PC-9 (cell line): ENCODE measurements at places on chromosomes 6 and 20. TPM values are rescaled to one million over a fixed set of nuclear protein-coding genes. Genes with fewer than 3 reads are reported as not detected.

Gene BANF2
- total RNA-seq = not detected in 2 replicates

Gene PRDM1
- 1.4 and 2.6 TPM in 2 replicates for total RNA-seq

Gene TULP1
- not detected in 2 replicates for total RNA-seq

Gene SDCBP2
- 12.3 and 14.8 TPM in 2 replicates for total RNA-seq

Gene FOXS1
- total RNA-seq = not detected in 2 replicates

Gene SCRT2
- total RNA-seq = not detected in 2 replicates

Gene GABRR1
- not detected in 2 replicates for total RNA-seq

Gene TFAP2B
- total RNA-seq = not detected in 2 replicates

Gene COL9A1
- not detected in 2 replicates for total RNA-seq

Gene LCA5
- 4.8 and 5.4 TPM in 2 replicates for total RNA-seq

Gene GMPR
- total RNA-seq = 2.0 and 2.4 TPM in 2 replicates

Gene TPD52L1
- total RNA-seq = 184 and 203 TPM in 2 replicates

Gene TSPO2
- total RNA-seq = not detected in 2 replicates

Gene SASH1
- total RNA-seq = 32.9 and 35.5 TPM in 2 replicates

Gene TFAP2D
- not detected in 2 replicates for total RNA-seq

Gene FBXO30
- 8.3 and 10.6 TPM in 2 replicates for total RNA-seq

Gene OOEP
- total RNA-seq = 10.9 and 12.2 TPM in 2 replicates

Gene METTL24
- total RNA-seq = not detected in 2 replicates

Gene C6orf52
- 6.1 and 6.2 TPM in 2 replicates for total RNA-seq

Gene ESR1
- total RNA-seq = 1.5 TPM in 2 replicates

Gene TRIM15
- not detected in 2 replicates for total RNA-seq

Gene CCN6
- not detected in 2 replicates for total RNA-seq

Gene LGSN
- not detected in 2 replicates for total RNA-seq

Gene VSTM2L
- 1.4 and 2.3 TPM in 2 replicates for total RNA-seq

Gene GRM1
- 0.26 TPM in 1 of 2 replicates, not detected in the other for total RNA-seq

Gene AKAP12
- total RNA-seq = 9.2 and 12.6 TPM in 2 replicates

Gene ABHD16B
- total RNA-seq = not detected in 2 replicates

Gene SLC26A8
- not detected in 2 replicates for total RNA-seq

Gene GJA10
- not detected in 2 replicates for total RNA-seq

Gene KIF25
- not detected in 2 replicates for total RNA-seq

Gene BFSP1
- total RNA-seq = 10.4 and 13.8 TPM in 2 replicates

Gene CENPW
- total RNA-seq = 54.5 and 85.1 TPM in 2 replicates

Gene DAAM2
- total RNA-seq = not detected in 2 replicates

Gene BNIP5
- not detected in 2 replicates for total RNA-seq

Gene ELMO2
- 29.4 and 32.1 TPM in 2 replicates for total RNA-seq

Gene PXDC1
- 29.3 and 30.8 TPM in 2 replicates for total RNA-seq

Gene CASP8AP2
- 14.7 and 17.4 TPM in 2 replicates for total RNA-seq

Gene HLA-DRB1
- total RNA-seq = 2.3 and 3.1 TPM in 2 replicates

Gene PPP1R3D
- total RNA-seq = 9.0 and 9.9 TPM in 2 replicates

Gene RSPH9
- not detected in 2 replicates for total RNA-seq

Gene TREML2
- total RNA-seq = not detected in 2 replicates

Gene RAB44
- not detected in 2 replicates for total RNA-seq

Gene ANKS1A
- 22.6 and 28.5 TPM in 2 replicates for total RNA-seq

Gene HLA-DQB2
- total RNA-seq = not detected in 2 replicates

Gene CST5
- 0.93 and 2.2 TPM in 2 replicates for total RNA-seq

Gene RIPOR2
- total RNA-seq = 0.63 and 0.94 TPM in 2 replicates

Gene SLC22A3
- not detected in 2 replicates for total RNA-seq

Gene SNAI1
- 2.2 and 3.6 TPM in 2 replicates for total RNA-seq

Gene SLC22A1
- 0.25 TPM in 1 of 2 replicates, not detected in the other for total RNA-seq

Gene CPNE5
- total RNA-seq = 0.37 and 0.40 TPM in 2 replicates

Gene FAM209B
- total RNA-seq = not detected in 2 replicates

Gene AKAP7
- total RNA-seq = 3.8 and 4.5 TPM in 2 replicates
